ENCODE measurements at places on chromosomes 2 and 18.

DNA sequence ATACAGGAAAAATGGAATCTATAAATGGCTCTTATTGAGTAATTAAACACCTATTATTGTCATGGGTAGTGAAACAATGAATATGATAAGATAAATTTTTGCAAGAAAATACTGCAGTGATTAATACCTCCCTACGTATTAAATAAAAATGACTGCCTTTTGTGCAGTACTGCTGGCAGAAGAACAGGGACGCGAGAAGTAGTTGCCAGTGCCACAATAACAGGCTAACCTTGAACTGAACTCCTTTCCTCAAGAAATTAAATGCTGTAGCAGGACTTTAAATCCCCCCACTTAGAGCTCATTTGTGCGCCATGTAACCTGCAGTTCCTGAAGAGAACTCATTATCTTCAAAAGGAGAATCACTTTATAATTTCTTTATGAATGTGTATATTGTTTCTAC, 24.6 kb downstream of the FIGN start:
- H3K27ac ChIP-seq, result no peak overlapping the region
- H3K4me1 ChIP-seq, result no peaks in the 10 kb centered on the region
- H3K36me3 ChIP-seq, result no peaks in the 10 kb centered on the region
- DNase-seq, result no peak
- H3K27me3 ChIP-seq, result no peaks in the 10 kb centered on the region

GRCh38 chr2:132449868-132450267, 33.3 kb downstream of the GPR39 start:
- H3K36me3 ChIP-seq, result peaks cover 2% of the 10 kb centered on the region
- no peak overlapping the region for H3K27ac ChIP-seq
- no peaks in the 10 kb centered on the region for H3K4me1 ChIP-seq
- no peaks in the 10 kb centered on the region for H3K27me3 ChIP-seq
- no peak overlapping the region for H3K4me3 ChIP-seq

GRCh38 chr2:239966853-239967552, 58.1 kb downstream of the NDUFA10 start:
- H3K27me3 ChIP-seq, result no peaks in the 10 kb centered on the region
- peaks cover 14% of the 10 kb centered on the region for H3K36me3 ChIP-seq
- no peak overlapping the region for H3K27ac ChIP-seq
- peaks cover 9% of the 10 kb centered on the region for H3K4me1 ChIP-seq
- no peak overlapping the region for H3K4me3 ChIP-seq
- DNase-seq, result no peak

DNA sequence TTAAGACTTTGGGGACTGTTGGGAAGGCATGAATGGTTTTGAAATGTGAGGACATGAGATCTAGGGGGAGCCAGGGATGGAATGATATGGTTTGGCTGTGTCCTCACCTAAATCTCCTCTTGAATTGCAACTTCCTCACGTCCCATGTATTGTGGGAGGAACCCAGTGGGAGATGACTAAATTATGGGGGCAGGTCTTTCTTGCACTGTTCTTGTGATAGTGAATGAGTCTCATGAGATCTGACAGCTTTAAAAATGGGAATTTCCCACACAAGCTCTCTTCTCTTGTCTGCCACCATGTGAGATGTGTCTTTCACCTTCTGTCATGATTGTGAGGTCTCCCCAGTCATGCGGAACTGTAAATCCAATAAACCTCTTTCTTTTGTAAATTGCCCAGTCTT, 11.5 kb upstream of the MBP start:
- H3K4me3 ChIP-seq, result no peak overlapping the region
- peaks cover 5% of the 10 kb centered on the region for H3K36me3 ChIP-seq
- peaks cover 35% of the 10 kb centered on the region for H3K4me1 ChIP-seq
- no peak for DNase-seq
- peak overlapping the region; percentile 22 for H3K27ac ChIP-seq

DNA sequence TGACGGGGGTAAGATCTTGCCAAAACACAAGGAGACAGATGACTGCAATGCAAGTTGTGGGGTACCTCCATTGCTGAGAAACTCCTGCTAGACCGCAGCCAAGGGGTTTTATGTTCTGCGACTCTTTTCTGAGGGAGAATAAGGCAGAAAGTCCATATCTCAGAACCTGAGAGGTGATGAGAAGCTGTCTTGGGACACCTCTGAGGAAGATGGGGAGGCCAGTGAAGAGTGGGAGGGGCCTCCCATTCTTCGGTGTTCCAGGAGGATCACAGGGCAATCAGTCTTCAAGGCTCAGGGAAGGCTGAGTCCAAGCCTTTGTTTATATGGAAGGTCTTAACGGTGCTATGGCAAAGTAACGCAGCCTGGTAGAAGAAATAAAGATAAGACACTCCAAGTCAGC, 18.0 kb downstream of the CYP27A1 start:
- H3K4me3 ChIP-seq, result no peak overlapping the region
- H3K27ac ChIP-seq, result no peak overlapping the region
- no peaks in the 10 kb centered on the region for H3K36me3 ChIP-seq
- peaks cover 2% of the 10 kb centered on the region for H3K4me1 ChIP-seq

- H3K27me3 ChIP-seq, result no peaks in the 10 kb centered on the region
- no peak for DNase-seq
- H3K4me3 ChIP-seq, result no peak overlapping the region
- H3K27ac ChIP-seq, result no peak overlapping the region
Observed at GRCh38 chr2:210606001-210606400, 49.6 kb downstream of the CPS1 start.

- H3K4me1 ChIP-seq, result no peaks in the 10 kb centered on the region
- DNase-seq, result no peak
- H3K36me3 ChIP-seq, result no peaks in the 10 kb centered on the region
- H3K27me3 ChIP-seq, result no peaks in the 10 kb centered on the region
Observed at GRCh38 chr18:39149211-39149806, 1583.7 kb upstream of the CELF4 start.

DNA sequence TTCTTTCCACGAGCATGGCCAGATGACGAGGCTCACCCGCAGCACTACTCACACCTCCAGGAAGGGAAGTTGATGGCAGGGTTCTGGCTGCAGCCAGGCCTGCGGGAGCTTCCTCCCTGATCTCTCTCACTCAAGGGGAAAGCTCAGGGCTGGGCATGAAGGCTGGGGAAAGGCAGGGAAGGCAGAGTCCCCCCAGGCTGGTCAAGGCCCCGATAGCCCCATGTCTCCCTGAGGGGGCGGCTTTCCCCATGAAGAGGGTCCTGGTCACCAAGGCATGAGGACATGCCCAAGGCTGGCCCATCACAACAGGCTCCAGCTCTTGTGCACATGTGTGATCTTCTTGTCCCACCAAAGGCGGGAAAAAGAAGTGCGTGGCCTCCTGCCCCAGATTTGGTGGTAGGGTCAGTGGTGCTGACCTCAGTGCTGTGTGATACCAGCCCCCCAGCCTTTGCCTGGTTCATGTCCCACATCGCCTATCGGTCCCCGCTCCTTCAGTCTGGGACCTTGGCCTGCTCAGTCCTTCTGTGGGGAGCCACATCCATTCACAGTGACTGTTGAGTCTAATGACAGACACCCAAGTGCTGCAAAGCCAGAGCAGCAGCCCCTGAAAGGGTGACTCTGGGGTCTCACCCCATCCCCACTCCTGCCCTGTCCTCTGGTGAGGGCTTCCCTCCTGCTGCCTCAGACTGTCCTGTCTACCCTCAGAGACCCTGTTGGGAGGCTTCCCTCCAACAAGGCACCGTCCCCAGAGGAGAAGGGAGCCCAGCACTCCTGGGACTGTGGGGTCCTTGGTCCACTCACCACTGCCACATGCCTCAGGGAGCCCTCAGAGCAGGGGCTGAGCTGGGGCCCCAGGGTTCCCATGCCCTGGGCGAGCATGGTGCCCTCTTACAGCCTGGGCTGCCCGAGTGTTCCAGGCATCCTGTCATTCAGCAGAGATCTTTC, 49.8 kb upstream of the ALPP start:
- no peak overlapping the region for H3K27ac ChIP-seq
- no peaks in the 10 kb centered on the region for H3K27me3 ChIP-seq
- H3K4me3 ChIP-seq, result no peak overlapping the region
- no peaks in the 10 kb centered on the region for H3K36me3 ChIP-seq
- DNase-seq, result peak; percentile 2

GRCh38 chr2:104852090-104852666, 1.7 kb upstream of the POU3F3 start:
- DNase-seq, result no peak
- H3K27ac ChIP-seq, result no peak overlapping the region
- H3K4me3 ChIP-seq, result peak overlapping the region; percentile 95
- peaks cover 17% of the 10 kb centered on the region for H3K4me1 ChIP-seq

GRCh38 chr18:11411048-11411447, 198.3 kb upstream of the SLC35G4 start:
- H3K27ac ChIP-seq, result no peak overlapping the region
- H3K36me3 ChIP-seq, result no peaks in the 10 kb centered on the region
- no peak for DNase-seq
- H3K4me3 ChIP-seq, result no peak overlapping the region
- peaks cover 5% of the 10 kb centered on the region for H3K27me3 ChIP-seq

- H3K4me1 ChIP-seq, result peaks cover 41% of the 10 kb centered on the region
- no peaks in the 10 kb centered on the region for H3K27me3 ChIP-seq
- H3K4me3 ChIP-seq, result no peak overlapping the region
- H3K27ac ChIP-seq, result peak overlapping the region; percentile 84
- no peak for DNase-seq
Observed at GRCh38 chr2:190530248-190530900, 4.1 kb downstream of the NEMP2 start.

- peaks cover 3% of the 10 kb centered on the region for H3K4me1 ChIP-seq
- DNase-seq, result no peak
- H3K36me3 ChIP-seq, result peaks cover 3% of the 10 kb centered on the region
- H3K4me3 ChIP-seq, result no peak overlapping the region
- H3K27ac ChIP-seq, result no peak overlapping the region
- peaks cover 21% of the 10 kb centered on the region for H3K27me3 ChIP-seq
Observed at GRCh38 chr2:207683879-207684627, 27.4 kb upstream of the CCNYL1 start.

DNA sequence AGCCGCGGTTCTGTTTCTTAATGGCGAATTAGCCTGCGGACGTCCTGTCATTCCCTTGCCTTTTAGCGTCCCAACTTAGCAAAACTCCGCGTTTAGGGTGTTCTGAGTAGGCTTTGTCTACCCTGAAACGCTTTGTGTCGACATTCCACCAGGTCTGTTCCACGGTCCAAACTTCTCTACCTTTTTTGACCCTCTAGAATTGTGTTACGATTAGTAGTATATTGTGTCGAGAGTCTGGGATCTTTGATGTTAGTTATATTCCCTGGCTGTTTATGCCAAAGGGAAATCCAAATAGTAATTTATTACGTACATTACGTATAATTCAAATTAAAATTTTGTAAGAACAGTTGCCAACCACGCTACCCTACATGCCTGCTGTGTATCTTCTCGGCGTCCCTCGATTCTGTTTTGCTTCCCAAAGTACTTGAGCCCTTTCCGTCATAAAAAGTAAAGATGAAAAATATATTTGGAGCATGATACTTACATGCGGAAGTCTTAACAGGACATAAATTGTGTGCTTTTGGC, 495 bp upstream of the TTC32 start:
- peaks cover 2% of the 10 kb centered on the region for H3K36me3 ChIP-seq
- peak overlapping the region; percentile 100 for H3K27ac ChIP-seq
- peak overlapping the region; percentile 98 for H3K4me3 ChIP-seq
- DNase-seq, result no peak
- H3K27me3 ChIP-seq, result peaks cover 5% of the 10 kb centered on the region

- H3K4me1 ChIP-seq, result peaks cover 3% of the 10 kb centered on the region
- no peak overlapping the region for H3K4me3 ChIP-seq
Observed at GRCh38 chr2:57885742-57886141, 160.9 kb upstream of the VRK2 start.
